NCI-H2081 (cell line): ENCODE measurements at places on chromosomes 16 and 17.

DNA sequence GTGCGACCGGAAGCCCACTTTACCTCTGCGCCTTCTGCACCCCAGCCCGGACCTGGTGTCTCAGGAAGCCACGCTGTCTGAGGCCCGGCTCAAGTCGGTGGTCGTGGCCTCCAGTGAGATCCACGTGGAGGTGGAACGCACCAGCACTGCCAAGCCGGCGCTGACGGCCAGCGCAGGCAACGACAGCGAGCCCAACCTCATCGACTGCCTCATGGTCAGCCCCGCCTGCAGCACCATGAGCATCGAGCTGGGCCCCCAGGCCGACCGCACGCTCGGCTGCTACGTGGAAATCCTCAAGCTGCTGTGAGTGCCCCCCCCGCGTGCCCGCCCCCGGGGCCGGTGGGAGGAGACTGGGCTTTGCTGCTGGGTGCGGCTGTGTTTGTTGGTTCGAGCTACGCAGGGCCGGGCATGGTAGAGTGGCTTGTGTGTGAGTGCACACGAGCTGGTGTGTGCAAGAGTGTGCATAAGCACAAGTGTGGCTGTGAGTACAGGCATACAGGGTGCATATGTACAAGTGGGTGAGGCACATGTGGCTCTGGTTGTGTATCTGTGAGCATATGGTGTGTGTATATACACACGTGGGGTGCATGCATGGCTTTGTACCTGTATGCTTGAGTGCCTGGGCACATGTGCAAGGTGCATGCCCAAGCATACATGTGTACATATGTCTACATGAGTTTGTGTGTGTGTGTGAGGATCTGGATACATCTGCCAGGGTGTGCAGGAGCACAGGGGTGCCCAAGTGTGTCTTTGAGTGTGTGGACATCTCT is 100.6 kb upstream of the PLCG2 start:
- DNase-seq, result no peak

DNA sequence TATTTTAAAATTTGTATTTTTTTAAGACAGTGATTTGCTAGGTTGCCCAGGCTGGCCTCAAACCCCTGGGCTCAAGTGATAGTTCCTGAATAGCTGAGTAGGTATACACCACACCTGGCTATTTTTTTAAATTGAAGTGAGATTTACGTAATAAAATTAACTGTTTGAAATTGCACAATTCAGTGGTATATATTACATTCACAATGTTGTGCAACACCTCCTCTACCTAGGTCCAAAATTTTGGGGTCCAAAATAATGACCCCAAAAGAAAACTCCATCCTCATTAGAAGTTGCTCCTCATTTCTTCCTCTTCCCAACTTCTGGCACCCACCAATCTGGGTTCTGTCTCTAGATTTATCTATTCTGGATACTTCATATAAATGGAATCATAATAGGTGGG is 3.0 kb upstream of the SMARCD2 start:
- DNase-seq, result no peak

GRCh38 chr16:26614237-26614841 is 452.4 kb upstream of the C16orf82 start:
- no peak for DNase-seq

DNA sequence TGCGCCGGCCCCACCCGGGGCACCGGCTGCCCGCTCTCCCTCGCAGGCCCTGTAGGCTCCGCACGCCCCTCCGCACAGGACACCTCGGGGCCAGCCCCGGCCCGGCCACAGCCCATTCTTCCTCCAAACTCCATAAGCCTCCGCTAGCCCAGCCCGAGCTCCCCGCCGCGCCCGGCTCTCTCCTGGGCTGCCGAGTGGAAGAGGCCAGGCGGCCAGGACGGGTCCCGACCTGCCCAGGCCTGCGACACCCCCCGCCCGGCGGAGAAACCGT is 397 bp downstream of the NCOR1 start:
- peak; percentile 40 for DNase-seq

DNA sequence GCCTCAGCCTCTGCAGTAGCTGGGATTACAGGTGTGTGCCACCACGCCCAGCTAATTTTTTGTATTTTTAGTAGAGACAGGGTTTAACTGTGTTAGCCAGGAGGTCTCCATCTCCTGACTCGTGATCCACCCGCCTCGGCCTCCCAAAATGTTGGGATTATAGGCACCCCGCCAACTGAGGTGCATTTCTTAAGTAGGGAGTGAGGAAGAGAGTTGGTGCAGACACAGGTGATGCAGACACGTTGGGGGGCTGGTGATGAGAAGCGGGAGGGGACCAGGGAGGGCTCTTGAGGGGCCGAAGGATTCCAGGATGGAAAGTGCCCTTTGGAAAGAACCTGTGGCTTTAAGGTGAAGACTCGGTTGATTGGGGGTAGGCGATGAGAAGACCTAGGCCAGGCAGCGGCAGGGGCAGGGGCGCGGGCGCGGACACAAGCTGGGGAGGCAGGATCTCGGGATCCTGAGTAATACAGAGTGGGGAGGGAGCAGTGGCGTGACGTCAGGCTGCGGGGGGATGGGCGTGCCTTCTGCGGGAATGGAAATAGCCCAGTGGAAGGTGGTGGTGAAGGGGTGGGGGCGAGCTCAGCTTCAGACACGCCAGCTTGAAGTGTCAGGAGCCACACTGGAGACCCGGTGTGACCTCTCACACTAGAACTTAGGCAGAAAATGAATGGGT is 2.5 kb upstream of the ATP6V0C start:
- no peak for DNase-seq

GRCh38 chr17:32485261-32486110 is 1.3 kb upstream of the CDK5R1 start:
- DNase-seq, result no peak

DNA sequence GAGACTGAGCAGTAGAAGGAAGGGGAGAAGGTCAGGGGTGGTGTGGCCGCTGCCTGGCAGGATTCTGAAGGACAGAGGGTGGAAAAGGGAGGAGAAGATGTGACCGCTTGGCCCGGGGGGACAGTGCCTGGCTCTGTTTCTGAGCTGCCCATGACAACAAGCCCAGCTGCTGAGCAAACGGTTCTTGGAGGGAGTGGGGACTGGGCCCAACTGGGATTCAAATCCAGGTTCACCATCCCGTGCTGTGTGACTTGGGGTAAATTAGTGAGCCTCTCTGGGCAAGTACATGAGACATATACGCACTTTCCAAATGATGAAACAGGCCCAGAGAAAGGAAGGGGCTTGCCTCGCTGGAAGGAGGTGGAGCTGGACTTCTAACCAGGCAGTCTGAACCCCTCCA is 23.3 kb downstream of the SEC14L5 start:
- no peak for DNase-seq

DNA sequence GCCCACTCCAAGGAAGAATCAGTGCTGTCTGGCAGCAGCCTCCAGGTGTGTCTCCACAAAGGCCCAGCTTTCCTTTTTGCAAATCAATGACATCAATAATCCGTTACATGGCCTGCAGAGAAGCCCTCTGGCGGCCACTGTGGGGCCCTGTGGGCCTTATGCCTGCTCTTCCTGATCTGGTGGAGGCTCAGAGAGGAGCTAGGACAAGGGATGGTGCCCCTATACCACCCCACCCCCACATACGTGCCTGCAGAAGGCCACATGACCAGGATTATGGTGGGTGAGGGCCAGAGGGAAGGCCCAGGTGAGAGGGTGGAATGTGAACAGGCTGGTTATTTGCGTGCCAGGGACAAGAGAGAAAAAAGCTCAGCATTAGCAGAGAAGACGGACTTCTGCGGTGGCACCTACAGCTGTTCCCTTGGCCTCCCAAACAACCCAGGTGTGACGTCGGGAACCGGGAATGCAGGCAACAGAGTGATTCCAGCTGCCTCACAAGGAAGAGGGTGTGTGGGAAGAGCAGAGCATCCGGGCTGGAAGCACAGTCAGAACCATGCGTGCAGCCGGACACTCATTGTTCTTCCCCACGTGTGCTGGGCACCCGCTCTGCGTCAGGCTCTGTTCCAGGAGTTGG is 22.5 kb downstream of the EIF4A3 start:
- no peak for DNase-seq

DNA sequence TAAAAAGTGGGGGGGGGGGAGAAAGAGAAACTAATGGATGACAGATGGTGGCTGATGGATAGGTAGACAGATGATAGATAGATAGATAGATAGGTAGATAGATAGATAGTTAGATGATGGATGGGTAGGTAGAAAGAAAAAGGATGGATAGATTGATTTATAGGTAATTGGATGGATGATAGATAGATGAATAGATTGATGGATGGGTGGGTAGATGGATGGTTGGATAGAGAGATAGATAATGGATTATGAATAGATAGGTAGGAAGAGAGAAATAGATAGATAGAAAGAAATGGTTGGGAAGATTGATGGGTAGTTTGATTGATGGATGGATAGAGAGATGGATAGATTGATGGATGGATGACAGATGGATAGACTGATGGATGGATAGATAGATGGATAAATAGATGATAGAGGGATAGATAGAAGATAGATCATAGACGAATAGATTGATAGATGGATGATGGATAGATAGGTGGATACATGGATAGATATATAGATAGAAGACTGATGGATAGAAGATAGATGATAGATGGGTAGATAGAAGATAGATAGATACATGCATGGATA is 337.1 kb downstream of the C16orf95 start:
- no peak for DNase-seq

- no peak for DNase-seq
These were observed 35.2 kb downstream of the TSC2 start for GRCh38 chr16:2082983-2083364.

GRCh38 chr17:81218991-81219390 is 3.8 kb downstream of the CEP131 start:
- no peak for DNase-seq

GRCh38 chr16:16151315-16151714 is 72.0 kb downstream of the ABCC6 start:
- no peak for DNase-seq

- no peak for DNase-seq
These were observed 11.5 kb downstream of the SLC46A1 start for GRCh38 chr17:28394337-28395116.

DNA sequence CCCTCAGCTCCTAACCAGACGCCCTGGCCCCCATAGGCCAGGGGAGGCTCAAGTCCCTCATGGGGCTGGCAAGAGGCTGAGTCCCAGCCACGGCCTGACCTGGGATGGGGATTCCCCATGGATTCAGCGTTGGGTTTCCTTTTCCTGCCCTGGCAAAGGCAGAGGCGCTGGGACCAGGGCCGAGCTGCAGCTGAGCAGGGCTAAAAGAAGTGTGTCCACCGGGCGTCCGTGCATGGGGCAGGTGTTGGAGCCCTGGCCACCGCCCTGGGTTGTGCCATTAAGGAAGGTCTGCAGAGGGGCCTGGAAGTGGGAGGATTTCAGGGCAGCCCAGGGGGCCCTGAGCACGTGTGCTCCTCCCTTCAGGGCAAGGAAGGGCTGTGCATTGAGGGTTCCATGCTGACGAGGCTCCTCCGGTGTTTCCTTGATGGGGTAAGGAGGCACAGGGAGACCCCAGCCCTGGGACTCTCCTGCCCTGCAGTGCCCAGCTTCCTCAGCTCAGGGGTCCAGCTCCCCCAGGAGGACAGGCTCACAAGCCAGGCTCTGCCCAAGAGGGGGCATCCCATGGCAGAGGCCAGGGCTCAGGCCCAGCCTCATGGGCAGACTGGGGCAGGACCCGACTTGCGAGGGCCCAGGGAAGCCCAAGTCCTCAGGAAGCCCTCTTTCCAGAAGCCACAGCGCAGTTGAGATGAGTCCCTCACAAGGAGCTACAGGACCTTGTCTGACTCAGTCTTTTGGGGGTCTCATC is 10.1 kb downstream of the TBC1D26 start:
- DNase-seq, result no peak

GRCh38 chr17:66492561-66493005 is 190.2 kb downstream of the PRKCA start:
- peak; percentile 26 for DNase-seq

DNA sequence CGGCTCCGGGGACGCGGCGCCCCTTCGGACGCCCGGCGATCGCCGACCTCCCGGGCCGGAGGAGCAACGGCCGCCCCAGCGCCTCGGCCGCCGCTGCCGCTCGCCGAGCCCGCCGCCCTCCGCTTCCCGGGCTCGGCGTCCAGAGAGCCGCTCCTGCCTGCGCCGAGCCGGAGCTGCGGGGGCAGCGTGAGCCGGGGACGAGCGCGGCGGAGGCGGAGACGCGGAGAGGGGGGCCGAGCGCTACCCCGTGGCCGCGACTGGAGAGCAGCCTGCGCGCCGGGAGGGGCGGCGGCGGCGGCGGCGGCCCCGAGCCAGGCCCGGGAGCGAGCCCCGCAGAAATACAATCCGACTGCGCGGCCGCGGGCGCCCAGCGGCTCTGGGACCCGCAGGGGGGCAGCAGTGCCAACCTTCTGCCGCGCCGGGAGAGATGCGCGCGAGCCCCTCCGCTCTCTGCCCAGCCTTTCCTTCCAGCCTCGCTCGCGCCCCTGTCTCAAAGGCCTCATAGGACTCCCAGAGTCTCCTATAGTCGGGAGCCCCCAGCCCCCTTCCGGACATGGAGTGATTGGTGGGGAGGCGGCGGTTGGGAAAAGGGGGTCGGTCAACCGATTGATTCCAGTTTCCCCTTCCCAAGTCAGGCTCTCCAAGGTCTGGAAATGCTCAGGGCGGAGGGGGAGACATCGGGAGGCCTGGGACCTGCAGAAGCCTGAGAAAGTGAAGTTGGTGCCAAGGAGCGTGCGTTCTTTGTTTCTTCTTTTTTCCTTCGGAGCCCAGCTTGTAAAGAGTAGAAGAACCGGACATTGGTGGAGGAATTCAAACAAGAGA is 1.0 kb upstream of the SDK2 start:
- DNase-seq, result peak; percentile 82

GRCh38 chr17:71987634-71988033 is 133.2 kb upstream of the SOX9 start:
- DNase-seq, result no peak

DNA sequence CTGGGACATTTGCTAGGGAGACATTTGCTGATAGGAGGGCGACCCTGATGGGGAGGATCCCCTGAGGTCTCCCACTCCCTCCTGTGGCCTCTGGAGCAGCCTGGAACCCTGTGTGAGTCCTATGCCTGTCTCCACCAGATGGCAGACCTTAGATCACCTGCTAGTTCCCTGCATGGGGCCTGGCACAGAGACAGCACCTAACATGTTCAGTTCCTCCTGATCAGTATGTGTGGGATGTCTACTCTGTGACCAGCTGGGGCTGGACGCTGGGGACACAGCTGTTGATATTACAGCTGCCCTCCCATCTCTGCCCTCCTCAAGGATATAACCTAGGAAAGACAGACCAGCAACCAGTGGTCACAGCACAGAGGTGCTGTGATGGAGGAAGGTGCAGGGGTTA is 1.1 kb upstream of the ADCY7 start:
- DNase-seq, result peak; percentile 57

- no peak for DNase-seq
These were observed 333.1 kb upstream of the GOT2 start for GRCh38 chr16:59067205-59067604.

GRCh38 chr17:19733953-19734526 is 14.1 kb downstream of the ALDH3A1 start:
- no peak for DNase-seq

GRCh38 chr16:69310653-69311532 is at the start of gene VPS4A:
VPS4A (plus strand) TSS chr16:69311350; CDS start chr16:69311512, 162 bp downstream.
- DNase-seq, result peak; percentile 90

- DNase-seq, result no peak
These were observed 18.1 kb upstream of the MAF start for GRCh38 chr16:79618692-79619050.

DNA sequence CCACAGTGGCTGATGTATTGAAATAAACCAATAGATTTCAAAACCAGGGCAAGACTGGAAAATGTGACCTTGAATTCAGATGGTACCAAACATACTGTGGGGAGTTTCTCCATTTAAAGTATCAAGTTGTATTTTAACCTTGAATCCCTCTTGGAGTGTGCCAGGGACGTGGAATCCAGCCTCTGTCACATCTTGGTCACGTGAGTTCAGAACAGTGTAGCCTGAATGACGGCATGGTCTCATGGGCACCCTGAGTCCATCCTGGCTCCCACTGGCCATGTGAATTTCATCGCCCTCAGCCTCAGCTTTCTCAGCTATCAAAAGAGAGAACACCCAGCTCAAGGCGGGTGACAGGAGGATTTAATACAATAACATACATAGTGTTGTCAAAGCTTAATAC is 6.8 kb downstream of the ZNF771 start:
- DNase-seq, result no peak
